Left ventricle myocardium superior (tissue), 1 donor: ENCODE measurements at places on chromosomes 13 and 19. TPM values are rescaled to one million over a fixed set of nuclear protein-coding genes. Genes with fewer than 3 reads are reported as not detected.

The DKKL1 gene
- total RNA-seq, result not detected

The KLK2 gene
- total RNA-seq, result not detected

The LYPD3 gene
- 0.15 TPM for total RNA-seq

The EFNA2 gene
- total RNA-seq, result not detected

The C19orf85 gene
- not detected for total RNA-seq
